ENCODE measurements at places on chromosomes 4 and X.

GRCh38 chrX:150779385-150779784 lies 86.2 kb downstream of the MTMR1 start:
- no peak for DNase-seq

DNA sequence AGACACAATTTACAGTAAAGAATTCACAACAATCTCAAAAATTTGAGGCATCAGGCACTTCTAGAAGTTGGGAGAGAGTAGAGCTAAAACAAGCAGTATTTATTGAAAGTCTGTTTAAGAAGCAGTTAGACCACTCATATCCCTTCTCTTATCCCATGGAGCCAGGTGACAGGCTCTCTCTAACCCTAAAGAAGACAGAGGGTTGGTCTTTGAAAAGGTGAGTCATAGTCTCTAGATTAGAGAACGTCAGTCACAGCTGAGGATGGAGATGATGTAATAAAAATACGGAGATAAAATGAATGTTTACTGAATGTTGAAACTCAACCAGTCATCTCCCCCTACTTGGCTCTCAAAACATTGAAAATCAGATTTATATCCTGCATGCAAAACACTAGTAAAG lies 223.8 kb downstream of the CHIC2 start:
- no peak for DNase-seq

- no peak for DNase-seq
Measured at GRCh38 chr4:38113551-38113950, 153.4 kb downstream of the PTTG2 start.

DNA sequence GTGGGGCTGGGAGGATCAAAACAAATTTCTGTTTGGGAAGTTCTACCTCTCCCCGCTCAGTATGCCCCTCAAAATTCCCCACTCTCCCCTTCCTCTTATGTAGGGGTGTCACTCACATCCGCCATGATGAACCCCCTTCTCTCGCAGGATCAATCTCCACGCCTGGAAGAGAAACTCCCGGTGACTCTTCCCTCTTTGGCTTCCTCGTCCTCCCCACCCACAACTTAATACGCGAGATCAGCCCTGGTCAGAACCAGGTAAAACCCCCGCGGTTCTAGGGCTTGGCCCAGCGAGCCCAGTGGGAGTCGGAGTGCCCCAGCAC lies 427 bp downstream of the LAMTOR3 start:
- DNase-seq: no peak

DNA sequence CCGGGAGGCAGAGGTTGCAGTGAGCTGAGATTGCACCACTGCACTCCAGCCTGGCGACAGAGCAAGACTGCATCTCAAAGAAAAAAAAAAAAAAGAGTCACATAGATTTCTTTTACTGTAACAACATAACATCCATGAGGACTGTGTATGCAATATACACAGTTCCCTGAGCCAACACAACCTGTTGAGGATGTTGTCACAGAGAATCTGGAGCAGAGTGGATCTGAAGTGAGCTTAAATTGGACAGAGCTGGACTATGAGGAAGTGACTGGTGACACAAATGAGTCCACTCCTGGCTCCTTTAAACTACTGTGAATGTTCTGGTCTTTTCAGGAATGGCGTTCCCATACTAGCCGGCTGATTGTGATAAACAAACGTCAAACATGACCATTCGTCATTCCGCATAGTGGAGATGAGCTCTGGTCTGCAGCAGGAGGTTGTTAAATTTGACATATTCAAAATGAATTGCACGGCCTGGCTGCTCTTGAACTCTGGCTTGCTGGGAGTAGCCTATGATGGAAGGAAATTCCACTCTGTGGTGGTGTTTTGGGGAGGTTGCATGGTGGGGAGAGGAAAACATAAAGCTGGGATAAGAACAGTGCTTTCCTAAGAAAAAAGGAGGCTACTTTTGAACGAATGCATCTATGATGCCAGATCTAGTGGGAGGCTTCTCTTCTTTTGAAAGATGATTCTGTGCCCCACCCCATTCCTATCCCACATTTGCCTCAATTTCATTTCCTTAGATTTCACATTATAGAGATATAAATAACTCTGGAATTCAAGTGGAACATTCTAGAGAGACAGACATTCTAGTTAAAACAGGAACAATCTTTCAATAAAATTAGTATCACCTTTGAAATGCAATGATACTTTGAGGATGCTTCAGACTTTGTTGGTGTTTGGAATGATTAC lies 149.5 kb downstream of the SHROOM3 start:
- DNase-seq: no peak

GRCh38 chrX:9023293-9023692 lies 10.6 kb downstream of the FAM9B start:
- no peak for DNase-seq

- no peak for DNase-seq
Measured at GRCh38 chr4:47747211-47747610, 90.7 kb downstream of the CORIN start.

GRCh38 chr4:137448402-137448801 lies 83.9 kb downstream of the PCDH18 start:
- DNase-seq: no peak

GRCh38 chr4:66704243-66704642 lies 841.1 kb downstream of the CENPC start:
- no peak for DNase-seq

DNA sequence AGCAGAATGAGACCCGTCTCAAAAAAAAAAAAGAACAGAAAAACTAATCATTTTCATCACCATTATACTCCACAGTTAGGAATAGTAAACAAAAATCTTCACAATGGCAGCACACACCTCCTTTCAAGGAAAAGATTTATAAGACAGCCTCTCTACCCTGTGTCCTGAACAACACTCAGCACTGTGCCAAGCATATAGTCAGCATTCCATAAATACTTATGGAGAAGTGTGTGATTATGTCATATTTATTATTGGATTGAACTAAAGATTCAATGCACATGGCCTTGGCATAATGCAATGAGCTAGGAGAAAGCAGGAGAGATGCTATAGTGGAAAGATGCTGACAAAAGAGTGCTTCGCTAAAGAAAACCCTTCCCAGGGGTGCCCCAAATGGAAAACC lies 52.6 kb downstream of the FAM114A1 start:
- no peak for DNase-seq

- no peak for DNase-seq
Measured at GRCh38 chr4:167274351-167274750, 40.1 kb upstream of the SPOCK3 start.

DNA sequence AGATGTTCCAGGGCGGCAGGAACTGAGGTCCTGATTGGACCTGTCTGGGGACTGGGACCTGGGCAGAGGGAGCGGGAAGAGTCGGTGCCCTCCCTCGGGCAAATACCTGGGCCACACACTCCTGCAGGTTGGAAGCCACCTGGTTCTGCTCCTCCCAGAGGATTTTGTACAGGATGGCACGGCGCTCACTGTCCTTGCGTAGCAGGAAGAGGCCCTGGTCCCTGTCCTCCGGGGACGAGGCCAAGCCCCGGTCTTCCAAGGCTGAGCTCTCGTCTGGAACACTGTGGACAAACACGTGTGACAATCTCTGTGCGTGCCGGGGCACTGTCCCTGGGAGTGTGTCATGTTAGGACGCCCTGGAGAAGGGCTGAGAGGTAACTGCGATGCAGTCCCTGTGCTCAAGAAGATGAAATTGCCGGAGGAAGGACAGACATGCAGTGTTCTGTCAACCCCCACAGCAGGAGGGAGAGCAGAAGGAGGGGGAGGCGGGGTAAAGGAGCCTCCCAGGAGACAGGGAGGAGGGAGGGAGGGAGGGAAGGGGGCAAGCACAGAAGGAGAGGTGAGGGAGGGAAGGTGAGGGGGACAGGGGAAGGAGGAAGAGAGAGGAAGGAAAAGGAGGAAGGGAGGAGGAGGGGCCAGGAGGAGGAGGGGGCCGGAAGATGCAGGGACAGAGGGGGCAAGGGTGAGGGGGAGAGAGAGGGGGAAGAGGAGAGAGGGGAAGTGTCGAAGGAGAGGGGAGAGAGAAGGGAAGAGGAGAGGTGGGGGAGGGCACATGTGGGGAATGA lies 29.0 kb downstream of the PDHA1 start:
- no peak for DNase-seq

GRCh38 chr4:94332983-94333590 lies 9.5 kb downstream of the HPGDS start:
- no peak for DNase-seq

- DNase-seq: no peak
Measured at GRCh38 chrX:17967888-17968287, 106.8 kb upstream of the RAI2 start.

GRCh38 chr4:186840771-186841301 lies 117.2 kb upstream of the FAT1 start:
- no peak for DNase-seq

DNA sequence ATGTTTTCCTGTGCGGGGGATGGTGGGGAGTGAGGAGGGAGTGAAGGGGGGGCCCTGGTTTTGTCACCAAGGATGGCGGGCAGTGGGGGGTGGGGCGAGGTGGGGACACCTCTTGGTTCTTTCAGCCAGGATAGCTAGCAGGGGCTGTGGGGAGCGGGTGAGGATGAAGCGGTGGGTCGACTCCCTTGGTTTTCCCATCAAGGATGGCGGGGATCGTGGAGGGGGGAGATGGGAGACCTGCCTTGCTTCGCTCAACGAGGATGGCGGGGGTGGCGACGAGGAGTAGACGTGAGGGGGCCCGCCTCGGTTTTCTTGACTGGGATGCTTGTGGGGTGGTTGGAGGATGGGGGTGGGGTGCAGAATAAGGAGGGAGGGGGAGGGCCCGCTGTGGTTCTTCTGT lies 643 bp downstream of the FHL1 start:
- DNase-seq: no peak

- DNase-seq: no peak
Measured at GRCh38 chr4:128029907-128030306, 31.2 kb upstream of the LARP1B start.

GRCh38 chrX:78011846-78012245 lies 42.4 kb upstream of the PGAM4 start:
- DNase-seq: no peak

- DNase-seq: no peak
Measured at GRCh38 chr4:69058410-69059059, 37.7 kb upstream of the UGT2B7 start.

DNA sequence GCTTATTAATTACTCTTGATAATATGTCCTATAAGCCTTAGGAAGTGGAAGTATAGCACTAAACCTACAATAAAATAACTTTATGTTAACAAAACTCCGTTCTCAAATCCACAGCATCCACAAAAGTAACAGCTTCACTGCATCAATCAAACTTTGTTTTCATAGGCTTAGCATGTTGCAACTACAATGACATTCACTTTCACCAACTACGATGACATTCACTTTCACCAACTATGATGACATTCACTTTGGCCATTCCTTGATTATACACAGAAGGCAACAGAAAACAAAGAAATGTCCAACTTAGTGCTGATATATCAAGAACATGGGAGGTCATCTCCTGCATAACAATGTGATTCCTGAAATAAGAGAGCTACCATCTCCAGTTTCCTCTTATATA lies 44.3 kb downstream of the FBXL5 start:
- DNase-seq: no peak

GRCh38 chr4:153366486-153366885 lies 22.0 kb downstream of the MND1 start:
- no peak for DNase-seq

DNA sequence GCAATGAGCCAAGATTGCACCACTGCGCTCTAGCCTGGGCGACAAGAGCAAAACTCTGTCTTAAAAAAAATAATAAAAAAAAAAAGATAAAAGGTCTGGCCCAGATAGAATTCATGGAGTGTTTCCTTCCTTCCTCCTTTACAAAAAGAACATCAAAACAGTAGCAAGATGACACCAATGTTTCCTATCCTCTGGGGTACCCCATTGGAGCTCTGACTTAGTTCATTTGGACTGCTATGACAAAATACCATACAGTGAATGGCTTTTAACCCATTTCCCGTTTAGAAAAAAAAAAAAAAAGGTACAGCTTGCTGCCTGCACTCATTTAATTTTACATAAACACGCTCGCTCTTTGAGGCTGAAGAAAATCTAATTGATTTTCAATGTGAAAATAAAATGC lies 89.9 kb upstream of the PRKX start:
- DNase-seq: no peak

GRCh38 chrX:24676403-24677024 lies 17.2 kb upstream of the POLA1 start:
- no peak for DNase-seq

GRCh38 chrX:102968216-102968615 lies 31.1 kb downstream of the RAB40AL start:
- no peak for DNase-seq

GRCh38 chrX:115147220-115147619 lies 42.0 kb upstream of the RBMXL3 start:
- DNase-seq: no peak

GRCh38 chr4:152697284-152698088 lies 17.7 kb upstream of the TMEM154 start:
- DNase-seq: no peak

DNA sequence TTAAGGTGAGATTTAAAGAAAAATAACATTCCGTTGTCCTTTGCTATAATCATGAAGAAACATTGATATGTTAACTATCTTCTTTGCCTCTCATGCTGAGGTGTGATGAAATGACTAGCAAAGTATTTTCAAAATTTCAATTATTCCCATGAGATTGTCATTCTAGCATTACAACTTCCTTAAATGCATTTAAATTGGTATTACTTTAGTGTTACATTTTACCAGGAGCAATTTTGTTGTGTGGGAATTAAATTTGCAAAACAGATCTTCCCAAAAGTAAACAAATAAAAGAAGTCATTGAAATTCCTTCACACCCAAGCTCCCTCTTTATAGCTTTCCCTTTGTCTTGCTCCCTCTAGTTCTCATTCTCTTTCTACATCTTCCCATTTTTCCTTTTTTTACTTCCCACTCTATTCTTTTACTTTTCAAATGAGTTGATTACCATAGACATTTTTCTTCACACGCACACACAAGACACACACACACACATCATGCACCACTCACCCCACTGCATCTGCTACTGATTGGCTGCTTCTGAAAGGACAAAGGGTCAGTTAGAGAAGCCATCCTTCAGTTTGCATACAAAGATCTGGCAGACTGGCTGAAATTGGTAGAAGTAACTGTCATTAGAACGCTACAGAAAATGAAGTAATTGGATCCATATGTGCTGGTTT lies 10.0 kb upstream of the APELA start:
- no peak for DNase-seq

DNA sequence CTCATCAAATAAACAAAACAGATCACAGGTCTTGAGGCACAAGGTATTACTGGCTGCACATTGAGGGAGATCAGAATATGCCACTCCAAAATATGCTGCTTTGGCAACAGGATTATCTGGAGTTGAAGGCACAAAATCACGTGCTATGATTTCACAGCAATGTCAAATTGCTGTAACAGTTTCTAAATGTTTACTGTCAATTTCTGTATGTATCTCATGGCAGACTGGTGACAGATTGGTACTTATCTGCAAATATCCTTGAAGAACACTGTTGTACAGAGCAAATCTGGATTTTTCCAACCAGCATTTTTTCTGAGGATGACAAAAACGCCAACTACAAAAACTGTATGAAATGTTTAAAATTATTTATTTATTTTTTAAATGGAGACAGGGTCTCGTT lies 26.7 kb downstream of the GPR82 start:
- no peak for DNase-seq

GRCh38 chr4:1904042-1904441 lies 32.8 kb downstream of the NSD2 start:
- no peak for DNase-seq

Measured in NK-92 treated with Interleukin-12 subunit alpha and Interleukin-12 subunit beta, amount 100 ng/mL, for 24 hours (cell line).